ENCODE measurements at places on chromosomes 1 and 21.
A peak's percentile ranks its signal among the peaks of the same experiment; 100 is the strongest.

DNA sequence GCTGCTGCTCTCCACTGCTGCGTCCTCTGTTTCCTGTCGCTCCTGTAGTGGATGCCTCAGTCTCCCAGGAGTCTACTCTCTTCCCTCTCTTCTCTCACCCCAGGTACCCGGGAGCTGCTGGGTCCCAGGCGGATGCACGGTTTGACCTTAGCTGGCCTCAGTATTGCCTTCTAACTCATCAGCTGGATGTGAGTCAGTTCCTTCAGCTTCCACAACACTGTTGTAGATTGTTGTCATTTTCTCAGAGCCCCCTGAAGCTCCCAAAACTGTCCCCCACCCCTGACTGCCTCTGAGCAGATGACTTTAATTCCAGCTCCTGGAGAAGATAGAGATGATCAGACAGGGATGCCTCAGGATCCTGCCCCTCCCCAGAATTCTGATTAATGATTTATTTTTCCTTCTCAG is 7.2 kb downstream of the CNIH3 start:
- peak; percentile 68 for DNase-seq

- DNase-seq, result peak; percentile 26
Observed at GRCh38 chr1:2587071-2587859, 688 bp downstream of the PRXL2B start.

- no peak for DNase-seq
Observed at GRCh38 chr1:190759807-190760206, 282.1 kb upstream of the BRINP3 start.

DNA sequence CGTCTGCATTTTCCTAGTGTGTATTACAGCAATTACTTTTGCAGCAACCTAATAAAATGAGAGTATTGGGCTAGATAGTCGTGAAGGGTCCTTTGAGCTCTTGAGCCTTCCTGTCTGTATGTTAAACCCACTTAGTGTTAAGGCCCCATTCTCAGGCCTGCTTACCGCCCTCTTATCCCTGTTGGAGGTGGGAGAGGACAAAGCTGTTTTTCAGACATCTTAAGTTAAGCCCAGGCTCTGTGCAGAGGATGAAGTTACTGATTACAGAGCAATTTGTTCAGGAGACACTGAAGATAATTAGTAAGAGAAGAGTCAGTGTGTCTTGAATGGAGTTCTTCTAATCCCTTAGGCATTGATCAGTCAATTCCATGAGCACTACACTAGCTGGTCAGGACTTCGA is 114.6 kb downstream of the UCK2 start:
- DNase-seq, result no peak

DNA sequence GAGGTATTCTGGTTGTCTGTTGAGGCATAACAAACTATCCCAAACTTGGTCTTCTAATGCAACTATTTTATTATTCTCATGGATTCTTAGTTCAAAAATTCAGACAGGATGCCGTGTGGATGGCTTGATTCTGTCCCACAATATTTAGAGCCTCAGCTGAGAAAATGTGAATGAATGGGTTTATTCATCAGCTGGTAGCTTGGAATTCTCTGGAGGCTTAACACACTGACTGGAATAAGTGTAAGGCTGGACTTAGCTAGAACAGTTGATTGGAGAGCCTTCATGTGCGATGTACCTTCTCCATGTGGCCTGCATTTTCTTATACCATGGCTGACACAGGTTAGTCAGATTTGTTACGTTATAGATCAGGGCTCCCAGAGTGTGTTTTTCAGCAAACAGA is 30.8 kb downstream of the TNNI3K start:
- no peak for DNase-seq

- DNase-seq, result no peak
Observed at GRCh38 chr1:168506204-168506819, 37.5 kb downstream of the XCL2 start.

DNA sequence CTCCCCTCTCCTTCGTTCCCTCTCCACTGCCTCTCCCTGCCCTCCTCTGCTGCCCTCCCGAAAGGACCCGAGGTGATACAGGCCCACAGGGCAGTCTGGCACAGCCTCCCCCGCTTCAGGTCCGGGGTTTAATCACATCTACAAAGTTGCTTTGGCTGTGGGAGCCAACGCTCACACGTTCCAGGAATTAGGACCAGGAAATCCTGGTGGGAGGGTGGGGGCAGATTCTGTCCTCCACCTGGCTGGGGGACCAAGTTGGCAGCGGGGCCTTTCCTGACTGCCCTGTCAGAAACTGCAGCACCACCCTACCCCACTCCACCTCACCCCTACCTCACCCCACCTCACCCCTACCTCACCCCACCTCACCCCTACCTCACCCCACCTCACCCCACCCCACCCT is 95.1 kb downstream of the WDR4 start:
- DNase-seq, result no peak

- no peak for DNase-seq
Observed at GRCh38 chr1:15236321-15236721, 10.7 kb upstream of the FHAD1 start.

GRCh38 chr1:19009882-19010321 is 53.4 kb upstream of the IFFO2 start:
- peak; percentile 57 for DNase-seq

GRCh38 chr1:171929121-171929520 is 87.8 kb downstream of the DNM3 start:
- peak; percentile 1 for DNase-seq

DNA sequence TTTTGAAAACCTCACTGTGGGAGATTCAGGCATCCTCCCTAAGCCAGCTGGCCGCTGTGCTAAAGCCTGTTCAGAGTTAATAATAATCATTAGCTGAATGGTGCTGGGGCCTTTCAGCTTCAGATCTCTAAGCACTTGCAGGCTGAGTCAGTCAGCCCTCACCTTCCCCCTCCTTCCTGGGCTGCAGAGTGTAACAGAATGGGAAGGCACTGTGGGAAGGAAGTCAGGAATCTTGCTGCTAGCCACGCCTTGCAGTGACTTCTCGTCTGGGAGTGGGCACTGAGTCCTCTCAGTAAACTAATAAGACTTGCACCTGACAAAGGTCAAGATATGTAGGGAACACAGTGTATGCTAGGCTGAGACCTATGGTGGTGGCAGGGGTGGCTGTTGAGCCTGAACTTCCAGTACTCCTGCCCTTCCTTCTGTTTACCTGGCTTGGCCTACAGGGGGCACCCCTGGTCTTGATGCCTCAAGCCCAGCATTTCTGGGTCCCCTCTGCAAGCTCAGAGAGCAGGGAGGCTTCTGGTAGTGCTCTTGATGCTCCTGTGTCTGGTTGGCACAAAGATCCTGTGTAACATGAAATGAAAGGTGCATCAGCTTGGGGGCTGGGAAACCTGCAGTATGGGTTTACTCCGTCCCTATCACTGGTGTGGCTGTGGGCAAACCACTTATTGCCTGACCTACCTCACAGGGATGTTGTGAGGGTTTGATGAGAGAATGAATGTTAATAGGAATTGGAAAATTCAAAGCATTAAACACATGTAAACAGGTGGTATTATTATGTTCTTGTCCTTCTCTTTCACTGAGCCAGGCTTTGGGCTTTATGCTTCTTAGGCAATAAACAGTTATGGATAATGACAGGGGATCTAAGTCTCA is 6.0 kb downstream of the CYB561D1 start:
- peak; percentile 51 for DNase-seq

DNA sequence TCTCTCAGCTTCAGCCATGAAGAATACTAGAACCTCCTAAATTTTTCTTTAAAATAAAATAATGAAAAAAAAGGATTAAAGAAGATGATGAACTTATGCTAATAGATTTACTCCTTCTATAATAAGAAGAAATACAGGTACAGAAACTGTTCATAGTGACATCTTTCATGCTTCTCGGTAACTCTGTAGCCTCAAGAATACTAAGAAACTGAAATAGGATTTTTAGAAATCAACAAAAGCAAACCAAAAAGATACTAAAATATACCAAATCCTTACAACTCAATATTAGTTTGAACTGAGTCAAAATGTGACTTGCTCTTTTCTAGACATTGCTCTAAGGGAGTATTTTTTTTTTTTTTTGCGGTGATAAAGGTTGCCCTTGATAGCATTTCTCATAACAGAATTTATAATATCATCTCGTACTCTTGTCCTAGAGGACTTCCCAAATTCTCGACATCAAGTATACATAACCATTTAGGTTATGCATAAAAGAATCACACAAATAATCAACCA is 42.8 kb downstream of the ZZZ3 start:
- no peak for DNase-seq

GRCh38 chr1:225866061-225866837 is 15.9 kb downstream of the TMEM63A start:
- DNase-seq, result peak; percentile 69

- DNase-seq, result no peak
Observed at GRCh38 chr1:244019982-244020485, 31.0 kb upstream of the ZBTB18 start.

GRCh38 chr21:23887725-23888306 is 1719.5 kb downstream of the MRPL39 start:
- DNase-seq, result no peak
